ENCODE measurements at places on chromosomes 4 and X.

DNA sequence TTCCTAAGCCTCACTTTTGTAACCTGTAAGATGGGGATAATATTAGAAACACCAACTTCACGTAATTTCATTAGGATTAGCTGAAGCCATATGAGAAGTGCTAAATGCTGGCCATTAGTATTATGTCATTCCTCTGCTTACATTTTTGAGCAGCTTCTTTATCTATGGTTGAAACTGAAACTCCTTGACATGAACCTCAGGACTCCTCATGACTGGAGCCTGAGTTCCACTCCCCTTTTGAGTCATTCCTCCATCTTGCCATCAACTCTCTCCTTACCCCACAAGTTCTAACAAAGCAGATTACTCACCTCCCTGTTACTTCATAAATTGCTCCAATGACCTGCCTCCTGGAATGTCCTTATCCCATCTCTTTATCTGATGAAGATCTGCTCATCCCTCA lies 123.2 kb upstream of the KCNIP4 start:
- no peak for DNase-seq

- DNase-seq: no peak
These were observed 578.6 kb downstream of the PCDH7 start for GRCh38 chr4:31298737-31299136.

GRCh38 chr4:10589799-10590198 lies 94.8 kb downstream of the CLNK start:
- DNase-seq: no peak

DNA sequence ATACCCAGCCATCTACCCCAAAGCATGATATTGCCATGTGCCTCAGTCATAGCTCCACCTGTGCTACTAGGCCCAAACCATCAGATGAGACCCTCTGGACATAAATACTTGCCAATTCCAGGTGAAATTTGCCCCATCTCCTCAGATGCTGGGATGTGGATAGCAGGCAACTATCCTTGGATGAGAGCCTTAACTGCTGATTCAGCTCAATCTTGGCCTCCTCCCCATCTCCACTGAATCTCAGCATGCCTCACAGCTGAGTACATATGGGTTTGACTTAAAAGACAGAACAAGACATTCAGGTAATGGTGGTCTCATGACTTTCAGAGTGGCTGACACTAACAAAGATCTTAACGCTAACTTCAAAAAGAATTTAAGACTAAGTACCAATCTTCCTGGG lies 50.8 kb upstream of the KLHL13 start:
- DNase-seq: no peak

- no peak for DNase-seq
These were observed 547.0 kb upstream of the NDST4 start for GRCh38 chr4:115660465-115660864.

- DNase-seq: no peak
These were observed 61.8 kb downstream of the NEIL3 start for GRCh38 chr4:177371461-177371860.

DNA sequence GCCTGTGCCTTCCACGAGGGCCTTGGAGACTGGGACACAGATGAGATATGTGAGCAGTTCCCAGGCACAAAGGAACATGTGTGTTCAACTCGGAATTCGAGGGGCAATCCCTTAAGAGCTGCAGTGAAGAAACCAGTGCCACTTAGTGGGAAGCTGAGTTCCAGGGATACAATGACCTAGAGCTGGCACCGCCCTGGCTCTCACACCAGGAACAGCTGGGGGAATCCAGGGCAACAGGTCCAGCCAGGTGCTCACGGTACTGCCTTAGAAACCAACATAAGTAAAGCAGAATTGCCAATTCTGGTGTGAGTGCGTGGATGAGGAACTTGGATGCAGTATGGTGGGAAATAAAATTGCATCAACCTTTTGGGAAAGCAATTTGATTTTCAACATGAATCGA lies 122.9 kb downstream of the AFAP1 start:
- DNase-seq: no peak

- no peak for DNase-seq
These were observed 203.9 kb downstream of the SOWAHB start for GRCh38 chr4:76694056-76694455.

DNA sequence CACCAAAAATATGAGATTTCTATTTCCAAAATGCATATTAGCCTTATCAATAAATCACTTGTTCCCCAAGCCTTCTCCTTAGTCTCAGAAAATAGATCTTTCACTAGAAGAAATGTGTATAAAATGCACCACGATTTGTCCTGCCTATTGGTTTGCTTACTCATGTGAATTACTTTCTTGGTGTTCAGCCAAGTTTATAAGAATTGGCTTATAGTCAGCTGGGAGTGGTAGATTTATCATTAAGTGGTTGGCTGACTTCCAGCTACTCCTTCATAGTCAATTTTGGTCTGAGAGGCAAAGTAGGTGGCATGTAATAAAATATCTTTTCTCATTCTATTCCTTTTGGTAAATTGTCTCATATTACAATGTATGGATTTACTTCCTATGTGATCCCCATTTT lies 1.3 kb downstream of the SULT1E1 start:
- no peak for DNase-seq

DNA sequence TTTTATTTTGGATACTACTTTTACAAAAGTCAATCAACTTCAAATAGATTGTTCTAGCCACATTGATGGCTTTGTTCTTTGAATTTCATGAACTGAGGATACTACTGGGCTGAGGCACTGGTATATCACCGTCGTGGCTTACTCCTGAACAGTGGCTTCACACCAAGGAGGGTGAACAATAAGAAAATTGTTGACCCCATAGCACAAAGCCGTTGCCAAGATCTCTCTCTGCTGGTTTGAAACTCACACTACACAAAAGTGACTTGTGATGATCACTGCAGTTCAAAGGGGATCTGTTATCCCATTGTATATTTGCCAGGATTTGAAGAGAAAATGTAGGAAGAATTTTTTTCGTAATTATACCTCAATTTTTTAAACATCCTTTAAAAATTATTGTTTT lies 119.6 kb downstream of the PDLIM5 start:
- DNase-seq: no peak

- no peak for DNase-seq
These were observed 14.4 kb downstream of the TXK start for GRCh38 chr4:48119646-48120045.

GRCh38 chr4:109276482-109277095 lies 25.9 kb downstream of the COL25A1 start:
- no peak for DNase-seq

DNA sequence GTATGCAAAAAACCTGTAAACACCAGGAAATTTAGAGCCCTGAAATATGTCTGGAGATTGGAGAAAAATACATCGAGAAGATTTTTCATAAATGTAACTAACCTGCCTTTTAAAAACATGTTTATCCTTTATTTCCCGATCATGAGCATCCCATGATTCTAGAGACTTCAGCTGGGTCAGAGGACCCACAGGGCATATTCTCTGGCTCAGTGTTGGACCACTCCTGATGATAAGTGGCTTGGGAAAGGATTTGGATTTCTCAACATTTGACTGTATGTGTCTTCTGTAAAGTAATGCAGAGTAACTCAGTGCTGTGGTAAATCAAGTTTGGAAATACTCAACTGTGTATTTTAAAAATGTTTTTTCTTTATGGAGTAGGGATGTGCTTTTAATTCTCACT lies 40.0 kb upstream of the ANK2 start:
- DNase-seq: no peak

GRCh38 chr4:110865611-110866259 lies 242.9 kb upstream of the PITX2 start:
- no peak for DNase-seq

GRCh38 chrX:22594766-22595165 lies 322.1 kb downstream of the CBLL2 start:
- DNase-seq: no peak

- DNase-seq: no peak
These were observed 168.8 kb downstream of the MID1IP1 start for GRCh38 chrX:38970074-38970473.

DNA sequence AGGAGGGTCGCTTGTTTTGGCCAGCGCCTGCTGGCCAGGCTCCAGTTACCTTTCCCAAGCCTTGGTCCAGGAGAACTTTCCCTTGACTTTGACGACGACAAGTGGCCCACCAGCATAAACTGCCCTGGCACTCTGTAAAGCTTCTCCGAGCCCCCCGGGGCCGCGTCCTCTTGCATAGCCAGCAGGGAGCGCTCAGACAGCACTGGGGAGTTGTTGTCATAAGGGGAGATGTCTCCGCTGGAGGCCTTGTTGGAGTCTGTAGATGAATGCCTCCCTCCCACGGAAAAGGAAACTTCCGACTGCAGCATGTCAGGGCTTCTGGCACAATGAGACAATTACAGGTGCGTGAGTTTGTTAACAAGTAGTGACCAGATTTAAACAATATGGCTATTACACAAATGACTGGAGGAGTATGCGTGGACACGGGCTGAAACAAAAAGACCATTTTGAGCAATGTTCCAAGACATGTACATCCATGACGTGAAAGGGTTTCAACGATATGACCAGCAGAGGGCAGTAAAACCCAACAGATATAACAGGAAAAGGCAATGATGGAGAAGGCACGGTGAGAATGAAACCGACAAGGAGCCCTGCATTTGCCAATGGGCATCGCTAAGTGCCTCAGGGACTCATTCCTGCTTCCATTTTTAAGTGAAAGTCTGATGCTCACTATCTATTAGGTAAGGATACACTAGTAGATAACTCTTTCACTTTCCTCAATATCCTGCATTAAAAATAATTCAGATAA lies 33.0 kb downstream of the HCCS start:
- DNase-seq: peak; percentile 55

- DNase-seq: no peak
These were observed 84.0 kb upstream of the GRPR start for GRCh38 chrX:16039363-16039762.

- DNase-seq: no peak
These were observed 137.3 kb upstream of the CPEB2 start for GRCh38 chr4:14865031-14865366.

GRCh38 chr4:124504431-124504830 lies 208.1 kb downstream of the ANKRD50 start:
- no peak for DNase-seq

- DNase-seq: no peak
These were observed 243.1 kb upstream of the PSAPL1 start for GRCh38 chr4:7677799-7678301.

GRCh38 chrX:1134156-1134555 lies 78.3 kb downstream of the CRLF2 start:
- no peak for DNase-seq

- no peak for DNase-seq
These were observed 15.2 kb upstream of the TLR8 start for GRCh38 chrX:12891171-12891570.

DNA sequence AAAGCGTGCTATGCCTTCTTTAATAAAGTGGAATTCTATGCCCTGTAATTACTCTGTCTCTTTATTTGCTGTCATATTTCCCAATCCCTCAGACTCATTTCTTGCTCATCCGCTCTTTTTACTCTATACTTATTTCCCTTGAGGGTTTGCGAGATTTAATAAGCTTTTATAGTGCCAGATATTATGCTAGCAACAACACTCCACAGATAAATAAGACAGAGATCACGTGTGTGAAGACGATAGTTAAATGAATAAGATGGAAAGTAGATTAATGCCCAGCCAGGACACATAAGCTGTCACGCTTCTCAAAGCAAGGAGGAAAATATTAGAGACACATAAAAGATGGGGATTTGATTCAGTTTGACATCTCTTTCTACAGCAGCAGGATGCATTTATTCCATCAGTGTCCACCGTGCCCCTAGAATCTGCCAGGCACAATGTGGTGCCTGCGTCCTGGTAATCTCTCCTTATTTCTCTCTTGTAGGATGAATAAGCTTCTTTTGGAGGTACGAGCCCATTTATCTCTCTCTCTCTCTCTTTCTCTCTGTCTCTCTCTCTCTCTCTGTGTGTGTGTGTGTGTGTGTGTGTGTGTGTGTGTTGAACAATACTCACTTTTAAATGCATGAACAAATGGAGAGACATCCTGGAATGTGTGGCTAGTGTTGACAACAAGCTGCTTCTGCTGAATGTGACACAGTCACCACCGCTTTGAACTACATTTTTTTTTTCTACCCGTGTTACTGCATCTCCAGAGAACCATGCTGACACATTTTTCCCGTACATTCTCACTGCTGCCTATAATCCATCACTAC lies 48.2 kb downstream of the TMEM156 start:
- DNase-seq: no peak

DNA sequence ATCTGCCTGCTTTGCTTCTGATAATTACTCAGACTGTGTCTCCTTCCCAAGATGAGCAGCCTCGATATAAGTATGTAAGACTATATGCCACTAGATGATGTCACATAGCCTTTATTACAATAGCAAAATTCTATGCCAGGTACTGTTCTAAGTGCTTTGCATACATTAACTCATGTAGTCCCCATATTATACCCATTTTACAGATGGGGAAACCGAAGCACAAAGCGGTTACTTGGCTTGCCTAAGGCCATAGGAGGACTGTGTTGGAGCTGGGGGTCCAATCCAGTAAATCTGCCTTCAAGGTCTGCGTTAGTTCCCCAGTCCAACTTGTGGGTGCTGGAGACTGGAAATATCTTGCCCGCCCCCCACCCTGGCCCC lies 826 bp upstream of the SCML1 start:
- DNase-seq: no peak

- no peak for DNase-seq
These were observed 2.8 kb downstream of the TRIM2 start for GRCh38 chr4:153207027-153207426.

DNA sequence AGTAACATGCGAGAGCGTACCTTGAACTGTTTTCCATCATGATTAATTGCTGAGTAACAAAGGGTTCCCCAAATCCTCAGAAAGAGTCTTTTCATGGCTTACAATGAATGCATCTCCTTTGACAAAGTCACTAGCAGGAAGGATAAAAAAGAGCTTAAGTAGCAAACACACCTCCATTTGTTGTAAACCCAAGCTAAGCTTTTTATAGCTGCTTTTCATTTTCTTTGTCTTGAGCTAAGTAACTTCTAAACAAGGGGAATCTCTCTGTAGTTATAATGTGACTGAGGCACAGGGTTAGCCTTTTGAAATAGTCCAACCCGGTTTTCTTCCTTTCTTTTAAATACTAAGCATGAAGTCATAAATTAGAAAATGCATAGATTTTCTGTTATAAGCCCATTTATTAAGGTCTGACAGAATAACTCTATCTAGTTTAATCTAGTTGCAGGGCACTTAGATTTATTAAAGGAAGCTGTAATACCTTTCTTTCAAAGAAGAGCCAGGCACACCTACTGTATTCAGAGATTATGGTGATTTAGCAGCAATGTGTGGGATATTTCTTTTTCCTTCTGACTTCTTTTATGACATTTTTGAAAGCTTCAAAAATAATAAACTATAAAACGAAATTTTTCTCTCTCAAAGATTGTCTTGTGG lies 226.9 kb upstream of the SMIM31 start:
- no peak for DNase-seq
